SJCRH30 (cell line): ENCODE measurements at places on chromosomes 7 and 10.

- no peak for DNase-seq
Measured at GRCh38 chr10:85413570-85413969, 953.0 kb downstream of the GRID1 start.

- no peak for DNase-seq
Measured at GRCh38 chr7:127417346-127417745, 24.8 kb upstream of the ZNF800 start.

- no peak for DNase-seq
Measured at GRCh38 chr7:74289659-74290552, 699 bp downstream of the CLIP2 start.

GRCh38 chr7:149202831-149203231, 7.5 kb downstream of the ZNF282 start:
- no peak for DNase-seq

DNA sequence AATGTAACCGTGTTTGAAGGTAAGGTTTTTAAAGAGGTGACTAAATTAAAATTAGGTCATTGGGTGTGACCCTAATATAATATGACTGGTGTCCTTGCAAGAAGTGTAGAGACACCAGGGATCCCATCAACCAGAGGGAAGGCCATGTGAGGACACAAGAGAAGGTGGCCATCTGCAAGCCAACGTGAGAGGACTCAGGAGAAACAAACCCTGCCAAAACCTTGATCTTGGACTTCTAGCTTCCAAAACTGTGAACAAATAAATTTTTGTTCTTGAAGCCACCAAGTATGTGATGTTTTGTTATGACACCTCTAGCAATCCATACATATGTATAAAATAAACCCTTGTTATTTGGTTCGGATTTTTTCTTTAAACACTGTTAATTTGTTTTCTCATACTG, 144.3 kb downstream of the CDK14 start:
- DNase-seq, result no peak

- DNase-seq, result no peak
Measured at GRCh38 chr7:42831006-42831717, 80.7 kb downstream of the C7orf25 start.

- DNase-seq, result no peak
Measured at GRCh38 chr7:94240902-94241301, 153.8 kb upstream of the COL1A2 start.

DNA sequence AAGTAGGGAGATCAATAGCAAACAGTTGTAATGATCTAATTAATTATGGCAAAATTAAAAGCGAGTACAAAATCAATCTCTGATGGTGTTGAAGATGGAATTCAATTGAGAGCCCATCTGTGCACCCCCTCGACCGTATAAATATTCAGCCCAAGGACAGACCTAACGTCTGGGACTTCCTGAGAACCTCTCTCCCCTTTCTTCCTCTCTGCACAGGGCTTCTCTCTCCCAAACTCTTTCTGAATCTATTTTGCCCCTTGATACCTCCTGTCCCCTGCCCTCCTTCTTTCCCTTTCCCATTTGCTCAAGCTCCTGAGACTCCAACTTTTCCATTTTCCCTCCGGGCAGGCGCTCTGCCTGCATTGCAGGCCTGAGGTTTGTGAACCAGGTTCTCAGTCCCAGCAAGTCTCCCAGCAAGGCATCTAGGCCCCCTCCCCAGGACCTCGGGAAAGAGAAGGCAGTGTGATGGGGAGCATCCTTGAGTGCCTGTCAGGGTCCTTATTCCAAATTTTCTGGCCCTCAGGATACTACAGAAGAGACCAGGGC, 8.5 kb upstream of the PAX2 start:
- no peak for DNase-seq

DNA sequence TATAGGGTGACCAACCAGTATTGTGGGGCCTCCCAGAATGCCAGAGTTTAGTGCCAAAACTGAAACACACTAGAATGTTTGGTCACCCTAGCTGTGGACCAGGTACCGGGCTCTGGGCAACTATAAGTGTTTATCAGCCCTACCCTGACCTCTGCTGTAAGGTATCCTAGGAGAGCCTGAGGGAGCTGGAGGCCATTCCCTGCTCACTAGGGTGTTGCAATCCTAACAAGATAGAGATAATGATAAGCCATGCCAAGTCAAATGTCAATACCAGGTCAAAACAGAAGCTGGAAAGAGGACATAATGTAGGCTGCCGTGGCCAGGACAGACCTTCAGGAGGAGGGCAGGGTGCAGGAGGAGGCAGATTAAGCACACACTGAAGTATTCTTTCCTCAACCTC, 151.8 kb downstream of the KCNMA1 start:
- DNase-seq, result no peak

DNA sequence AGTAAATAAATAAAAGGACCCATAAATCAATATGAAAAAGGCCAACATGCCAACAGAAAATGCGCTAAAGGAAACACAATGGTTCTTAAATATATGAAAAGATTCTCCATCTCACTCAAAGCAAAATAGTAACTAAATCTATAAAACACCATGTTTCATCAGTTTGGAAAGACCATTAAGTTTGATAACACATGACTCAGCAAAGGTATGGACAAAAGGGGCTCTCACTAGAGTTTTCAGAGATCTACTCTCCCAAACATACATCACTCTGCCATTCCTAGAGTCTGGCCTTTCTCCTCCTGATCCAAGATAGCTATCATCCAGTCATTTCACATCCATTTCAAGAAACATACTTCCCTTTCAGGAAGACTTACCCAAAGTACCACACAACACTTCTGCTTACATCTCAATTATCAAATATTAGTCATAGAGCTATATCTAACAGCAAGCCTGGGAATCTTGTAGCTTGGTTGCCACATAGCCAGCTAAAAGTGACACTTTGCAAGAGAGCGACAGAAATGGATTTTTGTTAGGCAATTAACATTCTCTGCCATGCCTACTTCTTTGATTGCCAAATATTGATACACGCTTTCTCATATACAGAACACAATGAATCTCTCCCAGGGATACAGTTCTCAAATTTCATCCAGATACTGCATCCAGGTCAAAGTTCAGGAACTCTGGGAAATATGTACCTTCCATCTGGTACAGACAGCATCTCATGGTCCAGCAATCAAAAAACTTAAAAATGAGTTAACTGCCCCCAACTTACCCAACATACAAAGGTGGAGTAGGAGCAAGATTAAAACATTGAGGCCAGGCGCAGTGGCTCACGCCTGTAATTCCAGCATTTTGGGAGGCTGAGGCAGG, 28.8 kb downstream of the TOMM7 start:
- DNase-seq, result no peak

DNA sequence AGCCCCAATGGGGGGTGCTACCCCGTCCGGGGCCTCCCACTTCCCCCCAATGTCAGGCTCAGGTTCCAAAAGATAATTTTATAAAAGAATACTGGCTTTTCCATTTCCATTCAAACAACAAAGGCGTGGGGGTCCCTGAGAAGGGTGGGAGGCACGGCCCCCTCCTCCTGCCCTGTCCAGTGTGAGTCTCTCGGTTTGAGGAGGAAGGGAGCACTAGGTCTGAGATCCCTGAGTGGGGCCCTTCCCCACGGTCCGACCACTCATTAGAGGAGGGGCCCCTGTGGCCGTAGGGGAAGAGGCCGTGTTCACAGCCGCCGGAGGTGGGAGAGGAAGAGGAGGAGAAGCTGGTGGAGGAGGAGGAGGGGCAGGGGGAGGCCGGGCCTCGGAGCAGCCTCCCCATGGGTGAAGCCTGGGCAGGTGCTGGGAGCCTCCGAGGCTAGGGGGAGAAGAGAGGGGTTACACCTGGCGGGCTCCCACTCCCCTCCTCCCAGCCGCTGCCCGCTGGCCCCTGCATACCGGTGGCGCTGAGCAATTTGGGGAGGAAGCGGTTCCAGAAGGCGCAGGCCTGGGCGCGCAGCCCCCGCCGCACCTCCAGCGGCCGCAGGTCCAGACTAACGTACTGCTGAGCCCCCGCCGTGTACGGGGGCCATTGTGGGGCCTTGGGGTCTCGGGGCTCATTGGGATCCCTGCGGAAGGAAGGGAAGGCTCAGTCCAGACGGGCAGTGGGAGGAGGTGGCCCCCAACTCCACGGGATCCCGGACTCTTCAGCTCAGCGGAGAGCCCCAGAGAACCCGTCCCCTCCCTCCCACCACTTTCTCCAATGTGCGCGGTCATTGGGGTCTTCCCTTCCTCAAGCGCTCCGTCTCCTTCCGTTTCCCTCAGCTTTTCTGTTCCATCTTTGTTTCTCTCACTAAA, 1.4 kb upstream of the UFSP1 start:
- no peak for DNase-seq

GRCh38 chr7:12764458-12764891, 77.0 kb downstream of the ARL4A start:
- no peak for DNase-seq

DNA sequence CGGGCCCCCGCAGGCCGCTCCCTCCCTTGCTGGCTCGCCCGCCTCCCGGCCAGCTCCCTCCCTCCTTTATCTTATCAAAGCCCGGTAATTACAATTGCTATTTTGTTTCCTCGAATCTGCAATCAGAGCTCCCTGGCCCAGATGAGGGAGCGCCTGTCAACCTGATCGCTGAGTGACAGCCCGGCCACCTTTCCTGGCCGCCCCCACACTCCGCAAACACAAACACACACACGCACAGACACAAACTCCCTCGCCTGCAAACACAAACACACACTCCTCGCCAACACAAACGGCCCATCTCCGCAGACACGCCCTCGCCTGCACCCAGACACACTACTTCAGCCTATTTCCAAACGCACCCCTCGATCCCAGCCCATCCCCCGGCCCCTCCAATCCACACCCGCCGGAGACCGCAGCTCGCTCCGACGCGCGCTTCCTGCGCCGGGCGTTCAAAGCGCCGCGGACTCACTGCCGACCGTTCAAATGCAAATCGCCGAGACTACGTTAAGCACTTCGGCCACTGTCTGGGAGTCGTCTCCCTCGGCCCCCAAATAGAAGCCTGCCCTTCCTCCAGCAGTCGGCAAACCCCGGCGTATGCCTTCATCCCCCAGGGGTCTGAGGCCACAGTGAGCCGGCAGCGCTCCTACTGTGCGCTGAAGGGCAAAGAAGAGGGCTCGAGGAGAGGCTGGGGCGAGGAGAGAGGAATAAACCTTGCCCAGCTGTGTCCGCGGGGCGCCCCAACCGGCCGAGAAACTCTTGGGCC, 3.0 kb upstream of the FGF8 start:
- peak; percentile 83 for DNase-seq

GRCh38 chr7:51222916-51223315, 93.7 kb downstream of the COBL start:
- no peak for DNase-seq

- no peak for DNase-seq
Measured at GRCh38 chr10:132036887-132037675, 28.7 kb upstream of the JAKMIP3 start.

DNA sequence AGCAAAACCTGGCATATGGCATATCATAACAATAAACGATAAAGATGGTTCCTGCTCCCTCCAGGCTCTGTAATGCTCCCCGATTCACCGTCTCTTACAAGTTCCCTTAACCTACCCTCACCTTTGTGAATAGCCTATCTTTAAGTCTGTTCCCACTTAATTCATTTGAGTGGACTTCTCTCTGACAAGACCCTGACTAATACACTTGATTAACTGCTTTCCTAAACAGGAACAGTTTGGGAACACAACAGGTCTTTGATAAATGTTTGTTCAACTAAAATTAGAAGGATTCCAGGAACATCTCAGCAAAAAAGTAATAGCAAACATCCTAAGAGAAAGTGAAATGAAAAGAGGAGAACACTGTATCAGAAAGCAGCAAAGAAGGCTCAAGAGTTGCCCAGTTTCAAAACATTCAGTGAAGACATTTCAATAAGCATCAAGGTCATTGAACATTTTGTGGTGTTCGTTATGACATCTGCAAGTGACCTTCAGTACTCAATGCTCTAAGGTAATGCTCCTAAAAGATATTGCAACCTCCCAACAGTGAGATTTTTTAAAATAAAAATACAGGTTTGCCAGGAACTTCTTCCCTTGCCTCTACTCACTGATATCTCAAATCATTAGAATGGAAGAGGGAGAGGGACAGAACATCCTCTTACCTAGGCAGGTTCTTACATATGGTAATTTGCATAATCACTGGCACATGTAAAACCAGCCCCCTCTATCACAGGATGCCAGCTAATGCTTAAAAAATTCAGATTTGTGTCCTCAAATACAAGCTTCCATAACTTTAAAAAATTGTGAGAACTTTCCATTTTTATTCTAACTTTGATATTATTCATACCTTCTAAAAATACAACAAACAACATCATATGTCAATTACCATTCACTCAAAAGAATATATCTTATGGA, 11.4 kb upstream of the ARHGAP12 start:
- no peak for DNase-seq

- no peak for DNase-seq
Measured at GRCh38 chr7:76507723-76508406, 2.5 kb upstream of the UPK3B start.

DNA sequence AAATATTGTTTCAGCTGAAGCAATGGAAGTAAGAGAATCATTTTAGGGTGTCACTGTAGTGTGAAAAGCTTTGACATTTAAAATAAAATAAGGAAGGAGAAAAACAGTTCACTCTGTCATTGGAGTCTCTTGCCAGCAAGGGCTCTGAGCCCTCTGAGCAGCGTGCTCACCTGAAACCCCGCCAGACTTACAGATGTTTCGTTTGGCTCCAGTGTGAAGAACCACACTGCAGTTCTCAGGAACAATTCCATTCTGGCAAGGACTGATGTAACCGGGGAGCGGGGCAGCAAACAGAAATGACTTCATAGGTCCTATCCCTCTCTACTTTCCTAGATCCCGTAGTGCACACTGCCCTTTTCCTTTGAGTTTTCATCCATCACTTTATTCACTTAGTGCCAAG, 164.3 kb downstream of the CELF2 start:
- DNase-seq, result no peak

DNA sequence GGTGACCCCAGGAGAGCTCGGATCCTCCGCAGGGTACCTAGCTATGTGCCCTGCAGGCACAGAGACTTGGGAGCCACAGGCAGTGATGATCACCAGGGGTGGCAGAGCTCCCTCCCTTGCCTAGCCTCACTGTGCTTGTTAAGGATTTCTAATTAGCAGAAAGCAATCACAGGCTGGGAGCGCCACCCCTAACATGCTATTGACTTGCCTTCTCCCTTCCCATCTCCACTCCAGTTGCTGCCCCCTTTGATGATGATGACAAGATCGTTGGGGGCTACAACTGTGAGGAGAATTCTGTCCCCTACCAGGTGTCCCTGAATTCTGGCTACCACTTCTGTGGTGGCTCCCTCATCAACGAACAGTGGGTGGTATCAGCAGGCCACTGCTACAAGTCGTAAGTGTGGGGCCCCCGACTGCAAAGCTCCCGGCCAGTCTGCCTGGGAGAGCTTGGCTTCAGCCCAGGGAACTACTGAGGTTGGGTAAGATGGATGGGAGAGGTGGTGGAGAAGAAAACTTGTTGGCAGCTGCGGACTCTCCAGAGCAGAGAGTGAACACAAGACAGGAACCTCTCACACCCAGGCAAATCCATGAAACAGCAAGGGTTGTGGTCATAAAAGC, 1.2 kb downstream of the PRSS1 start:
- DNase-seq, result no peak
